Ovary (tissue), 10 donors: ENCODE measurements at places on chromosomes 12 and 14. TPM values are rescaled to one million over a fixed set of nuclear protein-coding genes. Genes with fewer than 3 reads are reported as not detected.

The PTPRB gene
- polyA plus RNA-seq = 10.0 TPM

The ZNF219 gene
- polyA plus RNA-seq = 4.8 TPM

The CLEC14A gene
- 28.6 TPM for polyA plus RNA-seq

The CKB gene
- 134 TPM for polyA plus RNA-seq

DNA sequence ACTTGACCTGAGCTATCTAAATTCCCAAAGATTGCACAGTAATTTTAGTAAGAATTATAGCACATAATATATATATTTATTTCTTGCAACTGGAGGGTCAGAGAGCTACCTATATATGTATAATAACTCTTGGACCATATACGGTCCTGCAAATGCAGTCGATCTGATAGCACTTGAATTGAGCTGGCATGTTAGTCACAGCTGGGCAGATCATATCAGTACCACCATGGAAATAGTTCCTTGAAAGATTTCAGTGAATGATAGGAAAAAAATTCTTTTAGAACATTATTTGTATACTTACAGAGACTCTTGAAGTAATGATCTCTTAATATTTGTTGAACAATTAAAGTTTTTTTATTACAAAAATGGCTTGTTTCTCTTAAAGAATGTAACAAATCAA is 94.5 kb upstream of the MON2 start:
- no peak for DNase-seq

The KRT75 gene
- polyA plus RNA-seq = not detected

DNA sequence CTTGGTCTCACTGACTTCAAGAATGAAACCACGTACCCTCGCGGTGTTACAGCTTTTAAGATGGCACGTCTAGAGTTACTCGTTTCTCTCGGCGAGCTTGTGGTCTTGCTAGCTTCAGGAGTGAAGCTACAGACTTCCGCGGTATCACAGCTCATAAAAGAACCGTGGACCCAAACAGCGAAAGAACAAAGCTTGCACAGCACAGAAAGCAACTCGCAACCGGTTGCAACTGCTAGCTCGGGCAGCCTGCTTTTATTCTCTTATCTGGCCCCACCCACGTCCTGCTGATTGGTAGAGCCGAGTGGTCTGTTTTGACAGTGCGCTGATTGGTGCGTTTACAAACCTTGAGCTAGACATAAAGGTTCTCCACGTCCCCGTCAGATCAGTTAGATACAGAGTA is 4.2 kb upstream of the CLEC4C start:
- DNase-seq = no peak
